ENCODE measurements at places on chromosomes 7 and 10.

- no peak for DNase-seq
These were observed 39.7 kb upstream of the TEX47 start for GRCh38 chr7:88835147-88835728.

DNA sequence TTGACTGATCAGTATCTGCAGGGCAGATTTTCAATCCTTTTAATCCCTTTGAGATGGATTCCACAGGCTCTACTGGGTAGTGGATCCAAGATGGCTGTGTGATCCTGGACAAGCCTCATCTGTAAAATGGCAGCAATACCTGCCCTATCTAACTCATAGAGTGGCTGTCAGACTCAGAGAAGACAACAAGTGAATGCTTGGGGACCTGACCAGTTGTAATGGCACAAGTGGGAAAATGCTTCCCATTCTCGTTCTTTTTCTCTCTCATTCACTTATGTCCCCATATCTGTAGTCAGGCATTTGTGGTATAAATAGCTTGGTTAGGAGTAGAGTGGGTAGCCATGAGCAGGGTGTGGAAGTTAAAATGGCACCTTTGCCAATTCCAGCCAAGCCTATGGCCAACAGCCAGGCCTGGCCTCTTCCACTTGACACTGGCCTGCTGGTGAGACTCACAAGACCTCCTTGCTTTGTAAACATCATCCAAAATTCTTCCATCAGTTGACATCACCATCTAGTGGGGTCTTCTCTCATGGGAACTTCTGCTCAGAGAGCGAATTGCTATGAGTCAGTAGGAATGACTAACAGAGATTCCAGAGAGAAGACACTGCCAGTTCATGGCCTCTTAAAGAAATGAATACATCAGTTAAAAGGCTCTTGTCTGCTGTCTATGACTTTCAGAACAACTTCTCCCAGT is 150.1 kb downstream of the PLPP4 start:
- DNase-seq: no peak

DNA sequence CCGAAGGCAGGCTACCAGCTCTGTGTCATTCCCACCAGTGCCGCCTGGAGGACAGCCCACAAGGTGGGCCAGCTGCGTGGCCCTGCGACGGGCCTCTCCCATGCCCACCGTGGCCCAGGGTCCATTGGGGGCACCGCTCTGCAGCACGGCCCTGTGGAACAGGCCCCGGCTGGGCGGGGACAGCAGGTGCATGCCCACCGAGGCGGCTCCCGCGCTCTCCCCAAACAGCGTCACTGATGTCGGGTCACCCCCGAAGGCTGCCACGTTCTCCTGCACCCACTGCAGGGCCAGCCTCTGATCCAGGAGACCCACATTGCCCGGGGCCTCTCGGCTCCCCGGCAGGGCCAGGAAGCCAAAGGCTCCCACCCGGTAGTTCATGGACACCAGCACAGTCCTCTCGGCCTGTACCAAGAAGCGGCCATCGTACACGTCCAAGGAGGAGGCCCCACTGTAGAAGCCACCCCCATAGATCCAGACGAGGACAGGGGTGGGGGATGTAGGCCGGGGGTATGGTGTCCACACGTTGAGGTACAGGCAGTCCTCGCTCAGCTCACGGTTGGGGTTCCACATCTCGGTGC is 2.3 kb downstream of the ACHE start:
- DNase-seq: no peak

- DNase-seq: no peak
These were observed 13.7 kb upstream of the CCNY start for GRCh38 chr10:35322636-35323035.

- DNase-seq: peak; percentile 81
These were observed 1.2 kb downstream of the COL26A1 start for GRCh38 chr7:101363734-101364374.

DNA sequence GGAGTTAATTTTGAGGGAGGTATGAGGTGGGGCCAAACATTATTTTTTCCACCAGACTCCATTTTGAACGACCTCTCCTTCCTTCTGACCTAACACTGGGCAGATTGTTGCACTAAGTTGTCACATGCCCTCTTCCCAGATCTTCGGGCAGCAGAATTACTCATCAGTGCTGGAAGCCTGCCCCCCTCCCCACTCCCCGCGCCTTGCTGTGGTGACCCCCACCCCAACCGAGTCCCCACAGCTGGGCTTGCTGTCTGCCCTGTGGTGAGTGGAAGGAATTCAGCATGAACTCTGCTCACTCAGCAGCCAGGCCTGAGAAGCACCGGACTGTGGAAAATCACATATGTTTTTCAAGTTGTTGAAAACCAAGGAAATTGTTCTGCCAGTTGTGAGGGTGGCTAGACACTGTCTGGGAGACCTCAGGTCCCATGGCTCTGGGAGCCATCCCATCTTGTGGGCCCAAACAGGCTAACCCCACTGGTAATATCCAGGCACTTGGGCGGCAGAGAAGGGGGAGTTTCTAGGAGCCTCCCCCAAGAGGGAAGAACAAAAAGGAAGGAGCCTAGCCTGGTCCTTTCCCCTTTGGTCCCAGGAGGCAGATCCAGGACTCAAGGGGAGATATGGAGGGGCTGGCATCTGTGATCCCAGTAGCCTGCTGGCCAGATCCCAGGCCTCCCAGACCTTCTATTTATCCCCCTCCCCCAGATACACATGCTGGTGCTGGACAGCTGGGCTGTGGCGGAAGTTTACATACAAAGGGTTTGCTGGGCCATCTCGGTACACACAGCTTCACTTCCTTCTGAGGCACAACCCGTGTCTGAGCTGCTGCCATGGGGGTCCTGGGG is 3.5 kb upstream of the AEBP1 start:
- DNase-seq: no peak

DNA sequence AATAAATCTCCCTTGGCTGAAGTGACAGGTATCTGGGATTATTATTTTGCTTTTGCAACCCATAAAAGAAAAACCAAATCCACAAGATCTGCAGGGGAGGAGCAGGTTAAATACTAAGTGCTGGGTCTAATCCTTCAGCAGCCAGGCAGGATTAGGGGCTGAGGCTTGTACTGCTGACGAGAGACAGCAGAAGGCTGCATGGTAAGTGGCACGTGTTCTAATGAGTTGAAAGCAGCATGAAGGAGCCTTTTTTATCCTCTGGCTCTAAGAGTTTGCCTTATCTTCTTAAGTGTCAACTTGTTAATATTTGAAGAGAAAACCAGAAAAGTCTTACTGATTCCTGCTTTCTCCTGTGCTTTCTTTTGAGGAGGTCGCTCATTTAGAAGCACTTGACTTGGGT is 50.0 kb downstream of the LYZL2 start:
- DNase-seq: no peak

DNA sequence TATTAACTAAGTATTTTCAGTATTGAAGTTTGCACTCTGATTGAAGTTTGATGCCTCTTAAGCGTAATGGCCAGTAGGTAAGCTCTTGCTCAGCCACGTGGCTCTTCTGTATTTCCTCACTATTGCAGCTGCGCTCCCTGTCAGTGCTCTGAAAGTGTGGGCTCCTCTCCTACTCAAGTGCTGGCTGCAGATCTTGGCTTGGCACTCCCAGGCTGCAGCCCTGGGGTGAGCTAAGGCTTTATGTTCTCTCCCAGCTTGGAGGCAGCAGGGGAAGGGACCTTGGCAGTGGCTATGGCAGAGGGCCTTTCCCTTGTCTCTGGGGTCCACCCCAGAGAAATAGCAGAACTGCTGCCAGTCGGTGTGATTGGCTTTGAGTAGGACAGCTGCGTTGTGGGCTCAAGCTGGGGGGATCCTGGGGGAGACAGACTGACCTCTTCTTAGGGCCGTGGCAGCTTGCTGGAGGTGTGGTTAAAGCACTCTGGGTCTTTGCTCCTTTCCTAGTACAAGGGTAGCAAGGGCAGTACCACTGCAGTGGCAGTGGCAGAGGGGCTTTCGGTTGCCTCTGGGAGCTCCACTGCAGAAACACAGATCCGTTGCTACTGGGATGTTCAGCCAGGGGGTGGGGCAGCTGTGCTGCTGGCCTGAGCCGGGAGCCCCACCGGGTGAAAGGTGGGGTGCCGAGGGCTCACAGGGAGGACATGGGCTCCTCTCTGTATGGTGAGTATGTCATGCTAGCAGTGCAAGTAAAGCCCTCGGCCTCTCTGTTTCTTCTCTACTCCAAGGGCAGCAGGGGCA is 100.5 kb downstream of the GLCCI1 start:
- no peak for DNase-seq

- no peak for DNase-seq
These were observed 115.5 kb upstream of the CREB5 start for GRCh38 chr7:28296571-28297483.

- DNase-seq: no peak
These were observed 177.6 kb downstream of the PTPN20 start for GRCh38 chr10:47088656-47089354.

DNA sequence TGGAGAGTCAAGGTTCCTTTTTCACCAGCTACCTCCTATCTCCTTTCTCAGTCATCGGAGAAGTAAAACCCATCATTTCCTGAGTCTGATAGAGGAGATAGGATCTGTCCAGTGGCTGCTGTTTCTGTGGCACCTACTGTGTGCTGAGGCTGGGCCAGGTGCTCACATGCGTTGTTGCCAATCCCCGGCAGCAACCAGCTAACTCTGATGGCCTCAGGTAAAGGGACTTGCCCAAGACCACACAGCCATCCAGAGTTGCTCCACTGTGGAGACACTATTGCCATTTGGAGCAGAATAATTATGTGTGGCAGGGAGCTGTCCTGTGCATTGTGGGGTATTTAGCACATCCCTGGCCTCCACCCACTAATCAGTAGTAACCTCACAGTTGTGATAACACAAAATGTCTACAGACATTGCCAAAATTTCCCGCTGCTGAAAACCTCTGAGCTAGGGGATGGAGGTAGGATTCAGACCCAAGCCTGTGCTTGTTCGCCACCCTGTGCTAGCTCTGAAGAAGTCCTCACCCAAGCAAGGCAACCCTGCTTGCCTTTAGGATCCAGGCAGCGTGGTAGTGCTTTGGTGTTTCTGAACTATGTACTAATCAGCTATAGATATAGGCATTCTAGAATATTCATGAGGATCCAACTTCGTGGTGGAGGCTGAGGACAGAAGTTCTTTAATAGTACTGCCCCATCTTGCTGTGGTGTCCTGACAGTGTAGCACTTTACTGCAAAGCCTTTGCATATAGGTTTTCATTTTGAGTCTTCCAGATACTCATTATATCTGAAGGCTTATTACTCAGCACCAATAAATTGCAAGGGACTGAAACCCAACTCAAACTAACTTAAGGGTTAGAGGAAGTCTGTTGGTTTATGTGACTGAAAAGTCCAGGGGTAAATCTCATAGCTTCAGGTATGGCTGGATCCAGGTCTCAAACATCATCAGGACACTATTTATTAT is 164.6 kb downstream of the GRK5 start:
- DNase-seq: no peak

DNA sequence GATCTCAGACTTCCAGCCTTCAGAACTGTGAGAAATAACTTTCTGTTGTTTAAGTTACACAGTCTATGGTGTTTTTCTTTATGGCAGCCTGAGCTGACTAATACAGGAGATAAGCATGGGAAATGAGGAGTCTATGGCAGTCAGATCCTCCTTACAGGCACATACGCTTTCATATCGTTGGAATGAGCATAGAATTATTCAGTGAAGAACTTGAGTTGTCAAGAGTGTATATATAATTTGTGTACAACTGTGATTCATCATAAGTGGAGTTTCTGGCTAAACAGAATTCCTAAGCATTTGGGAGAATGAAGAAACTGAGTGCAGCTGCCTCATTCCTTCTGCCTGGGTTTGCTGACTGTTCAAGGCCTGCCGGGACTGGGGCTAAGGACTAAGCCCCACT is 516.7 kb downstream of the ADRA2A start:
- no peak for DNase-seq

- DNase-seq: no peak
These were observed 70.6 kb downstream of the AP3M1 start for GRCh38 chr10:74079936-74080590.

GRCh38 chr7:28149291-28150101 is 31.1 kb downstream of the JAZF1 start:
- DNase-seq: no peak

DNA sequence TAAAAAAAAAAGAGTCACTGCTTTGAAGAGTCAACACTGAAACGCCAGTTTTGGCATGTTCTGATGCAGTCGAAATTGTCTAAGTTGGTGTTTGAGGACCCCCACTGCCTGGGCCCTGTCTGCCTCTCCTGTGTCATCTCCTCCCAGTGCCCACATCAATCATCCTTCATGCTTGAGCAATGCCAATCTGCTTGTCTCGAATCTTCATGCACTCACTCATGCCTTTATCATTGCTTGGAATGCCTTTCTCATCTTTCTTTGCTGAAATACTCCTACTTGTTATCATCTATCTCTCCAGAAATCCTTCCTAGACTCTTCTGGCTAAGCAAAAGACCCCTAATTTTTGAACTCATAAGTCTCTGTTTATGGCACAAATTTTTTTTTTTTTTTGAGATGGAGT is 42.1 kb upstream of the PLPP4 start:
- DNase-seq: no peak

DNA sequence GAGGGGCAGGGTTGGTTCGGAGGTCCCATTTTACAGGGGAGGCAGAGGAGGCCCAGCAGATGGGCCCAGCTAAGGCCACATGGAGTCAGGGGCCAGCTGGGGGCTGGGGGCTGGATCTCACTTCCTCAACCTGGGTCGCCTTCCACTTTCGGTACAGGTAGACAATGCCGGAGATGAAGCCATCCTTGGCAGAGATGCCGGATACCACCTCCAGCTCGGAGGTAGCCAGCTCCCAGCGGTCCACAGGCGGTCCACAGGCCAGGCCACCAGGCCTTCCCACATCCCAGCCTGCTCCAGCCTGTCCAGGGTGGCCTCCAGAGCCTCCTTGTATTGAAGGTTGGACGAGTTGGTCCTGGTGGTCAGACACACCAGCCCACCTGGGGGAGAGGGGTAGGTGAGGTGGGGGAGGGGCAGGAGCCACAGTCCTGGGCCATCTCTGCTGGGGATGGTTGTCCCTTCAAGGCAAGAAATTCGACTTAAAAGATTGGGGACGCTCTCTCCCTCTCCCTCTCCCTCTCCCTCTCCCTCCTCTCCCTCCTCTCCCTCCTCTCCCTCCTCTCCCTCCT is 3.9 kb downstream of the CLDN4 start:
- DNase-seq: no peak

DNA sequence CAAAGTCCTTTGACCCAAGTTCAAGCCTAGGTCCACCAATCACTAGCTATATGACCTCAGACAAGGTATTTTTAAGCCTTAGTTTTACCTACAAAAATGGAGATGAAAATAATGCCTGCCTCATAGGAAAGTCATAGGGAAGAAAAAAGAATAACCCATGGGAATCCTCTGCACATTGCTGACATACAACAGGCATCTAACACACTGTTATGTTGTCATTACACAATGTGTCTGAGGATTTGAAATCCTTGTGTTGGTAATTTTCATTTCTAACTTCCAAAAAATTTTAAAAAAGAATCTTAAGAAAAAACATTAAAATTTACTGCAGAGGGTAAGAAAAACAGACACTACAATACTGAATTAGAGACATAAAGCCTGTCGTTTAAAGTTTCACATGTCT is 5.7 kb downstream of the ANK3 start:
- no peak for DNase-seq

- DNase-seq: no peak
These were observed 93.0 kb downstream of the ABLIM1 start for GRCh38 chr10:114565066-114565465.

GRCh38 chr7:55553024-55553345 is 19.3 kb downstream of the VOPP1 start:
- DNase-seq: no peak

GRCh38 chr7:38211940-38212339 is 33.9 kb downstream of the STARD3NL start:
- no peak for DNase-seq

GRCh38 chr7:41205600-41205999 is 497.3 kb downstream of the INHBA start:
- no peak for DNase-seq

GRCh38 chr7:153407291-153408046 is 644.7 kb upstream of the DPP6 start:
- no peak for DNase-seq
